ENCODE measurements at places on chromosomes 1 and 21. TPM values are rescaled to one million over a fixed set of nuclear protein-coding genes. Genes with fewer than 3 reads are reported as not detected.

TCHHL1 gene
- not detected for total RNA-seq

DNA sequence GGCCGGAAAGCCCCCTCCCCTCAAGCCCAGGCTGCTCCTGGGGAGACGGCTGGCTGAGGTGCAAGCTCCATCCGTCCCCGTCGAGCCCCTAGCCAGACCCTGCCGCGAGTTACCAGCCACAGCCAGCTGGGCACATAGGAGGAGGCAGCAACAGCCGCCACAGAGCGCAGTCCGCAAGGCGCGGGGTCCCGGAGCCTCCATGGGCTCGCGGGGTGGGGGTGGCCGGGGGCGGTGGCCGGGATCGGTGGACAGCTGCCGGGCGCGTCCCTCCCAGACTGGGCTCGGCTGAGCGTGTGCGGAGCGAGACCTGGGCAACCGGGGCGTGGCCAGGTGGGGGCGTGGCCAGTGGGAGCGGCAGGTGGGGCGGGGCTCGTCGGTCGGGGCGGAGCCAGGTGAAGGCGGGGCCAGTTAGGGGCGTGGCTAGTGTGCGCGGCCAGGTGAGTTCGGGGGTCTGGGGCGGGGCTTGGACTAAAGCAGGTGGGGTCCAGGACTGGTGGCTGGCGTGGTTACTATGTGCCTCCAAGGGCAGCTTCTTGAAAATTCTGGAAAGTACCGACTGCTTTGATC is at the start of gene CD164L2:
TSS of gene CD164L2 (minus strand) at position 295 of the 567 bp plus-strand sequence. CDS start at position 201, 94 bp downstream.
- H3K4me1 ChIP-seq, result no peaks in the 10 kb centered on the region
- H3K4me3 ChIP-seq, result no peak within 1 kb of the TSS
- peaks cover 12% of the 10 kb centered on the region for H3K27me3 ChIP-seq
- peak; percentile 48 for DNase-seq
- H3K36me3 ChIP-seq, result no peaks in the 10 kb centered on the region

- H3K27me3 ChIP-seq, result peaks cover under 1% of the 10 kb centered on the region
- H3K36me3 ChIP-seq, result no peaks in the 10 kb centered on the region
- no peak for DNase-seq
- no peak overlapping the region for H3K27ac ChIP-seq
These were observed 7.4 kb downstream of the PTPRF start for GRCh38 chr1:43538143-43538487.

- no peak for DNase-seq
- H3K27ac ChIP-seq, result no peak overlapping the region
- no peaks in the 10 kb centered on the region for H3K27me3 ChIP-seq
These were observed 4.6 kb downstream of the SNX27 start for GRCh38 chr1:151616505-151616849.

DNA sequence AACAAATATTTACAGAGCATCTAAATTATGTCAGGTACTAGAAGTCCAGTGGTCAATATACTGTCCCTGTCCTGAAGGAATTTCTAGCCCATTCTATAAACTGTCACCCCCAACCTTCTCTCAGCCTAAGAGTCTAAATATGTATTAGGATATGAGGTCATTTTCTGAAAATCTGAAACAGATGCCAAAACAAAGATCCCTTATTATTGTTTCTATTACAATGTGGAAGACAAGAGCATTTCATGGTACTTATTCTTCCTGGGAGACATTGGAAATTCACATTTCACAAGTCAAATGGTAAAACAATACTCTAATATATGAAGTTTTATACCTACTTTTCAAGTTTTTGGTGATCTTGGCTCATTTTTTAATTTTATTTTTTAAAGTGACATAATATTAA is 2.6 kb downstream of the CLCA1 start:
- H3K27me3 ChIP-seq, result peaks cover 6% of the 10 kb centered on the region
- H3K4me1 ChIP-seq, result peaks cover 2% of the 10 kb centered on the region
- DNase-seq, result no peak
- H3K36me3 ChIP-seq, result no peaks in the 10 kb centered on the region
- no peak overlapping the region for H3K4me3 ChIP-seq

CBR3 gene
- 9.7 TPM for total RNA-seq

- peaks cover 7% of the 10 kb centered on the region for H3K36me3 ChIP-seq
- peaks cover 35% of the 10 kb centered on the region for H3K4me1 ChIP-seq
- DNase-seq, result no peak
These were observed 28.8 kb upstream of the PPP2R5A start for GRCh38 chr1:212256369-212256768.

- DNase-seq, result no peak
- no peaks in the 10 kb centered on the region for H3K36me3 ChIP-seq
- H3K27ac ChIP-seq, result no peak overlapping the region
- no peaks in the 10 kb centered on the region for H3K4me1 ChIP-seq
- no peak overlapping the region for H3K4me3 ChIP-seq
These were observed 63.1 kb downstream of the PTPRU start for GRCh38 chr1:29299446-29299845.

TNFRSF8 gene
- total RNA-seq, result 2.6 TPM

DNA sequence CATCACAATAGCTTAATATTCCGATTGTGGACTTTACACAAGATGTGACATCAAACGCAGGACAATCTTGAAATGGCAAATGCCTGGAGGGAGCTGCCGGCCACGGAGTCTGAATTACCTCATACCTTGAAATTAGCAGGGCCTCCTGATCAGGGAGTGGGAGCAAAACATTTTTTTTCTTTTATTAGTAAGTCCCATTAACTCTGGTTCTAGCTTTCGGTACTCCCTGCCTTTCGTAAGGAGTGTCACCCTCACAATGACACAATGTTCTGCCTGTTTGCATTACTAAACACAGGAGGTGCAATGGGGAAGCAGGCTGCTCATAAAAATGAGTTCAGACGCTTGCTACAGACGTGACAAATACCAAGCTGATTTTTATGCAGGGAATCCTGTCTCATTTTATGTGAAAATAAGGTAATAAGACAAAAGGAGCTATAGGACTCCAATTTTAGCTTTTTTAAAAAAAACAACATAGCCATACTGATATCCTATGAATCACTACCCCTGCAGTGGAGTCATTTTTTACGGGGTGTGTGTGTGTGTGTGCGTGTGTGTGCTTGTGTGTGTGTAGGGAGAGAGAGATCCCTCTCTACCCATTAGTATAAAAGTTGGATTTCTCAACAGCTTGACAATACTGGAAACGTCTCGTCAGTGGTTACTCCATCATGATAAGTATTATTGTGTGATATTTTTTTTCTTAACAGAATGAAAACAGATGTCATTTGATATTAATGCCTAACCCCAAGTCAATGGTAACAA is 205.1 kb upstream of the RUNX1 start:
- H3K36me3 ChIP-seq, result peaks cover 6% of the 10 kb centered on the region
- H3K27ac ChIP-seq, result no peak overlapping the region
- H3K4me3 ChIP-seq, result no peak overlapping the region
- no peak for DNase-seq
- no peaks in the 10 kb centered on the region for H3K27me3 ChIP-seq

DNA sequence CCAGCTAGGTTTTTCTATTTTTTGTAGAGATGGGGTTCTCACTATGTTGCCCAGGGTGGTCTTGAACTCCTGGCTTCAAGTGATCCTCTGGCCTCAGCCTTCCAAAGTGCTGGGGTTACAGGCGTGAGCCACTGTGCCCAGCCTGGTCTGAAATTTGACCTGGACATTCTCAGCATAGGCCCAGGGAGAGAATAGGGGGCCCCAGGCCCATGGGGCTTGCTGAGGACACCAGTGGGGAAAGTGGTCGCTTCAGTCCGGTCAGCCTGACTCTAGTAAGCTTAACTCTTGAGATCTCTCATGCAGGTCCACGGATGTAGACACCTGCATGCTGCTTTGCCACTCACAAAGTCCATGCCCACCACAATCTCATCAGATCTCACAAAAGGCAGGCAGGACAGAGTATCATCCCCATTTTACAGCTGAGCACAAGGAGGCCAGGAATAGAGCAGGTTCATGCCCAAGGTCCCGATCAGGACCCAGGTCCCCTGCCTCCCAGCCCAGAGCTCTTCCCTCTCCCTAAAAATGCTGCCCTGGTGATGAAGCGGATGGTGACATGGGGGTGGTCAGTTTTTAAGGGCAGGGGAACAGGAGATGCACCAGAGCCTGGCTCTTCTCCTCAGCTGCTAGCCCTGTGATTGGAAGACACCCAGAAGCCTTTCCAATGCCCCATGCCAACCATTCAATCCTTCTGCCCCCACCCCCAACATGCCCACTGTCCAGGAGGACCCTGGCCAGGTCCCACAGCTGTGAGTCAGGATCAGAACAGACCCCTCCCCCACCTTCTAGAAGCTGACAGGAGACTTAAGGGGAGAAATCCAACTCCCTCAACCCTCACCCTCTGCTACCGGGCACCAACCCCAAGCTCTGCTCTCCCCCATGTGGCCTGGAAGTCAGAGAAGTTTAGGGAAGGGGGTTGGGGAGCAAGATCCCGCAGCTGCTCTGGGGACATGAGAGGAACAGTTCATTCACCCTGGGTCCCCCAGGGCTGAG is 1.8 kb downstream of the FHL3 start:
- H3K4me1 ChIP-seq, result peaks cover 37% of the 10 kb centered on the region
- DNase-seq, result no peak
- peak overlapping the region; percentile 90 for H3K4me3 ChIP-seq
- peak overlapping the region; percentile 87 for H3K27ac ChIP-seq
- peaks cover 20% of the 10 kb centered on the region for H3K36me3 ChIP-seq
- no peaks in the 10 kb centered on the region for H3K27me3 ChIP-seq

- no peaks in the 10 kb centered on the region for H3K4me1 ChIP-seq
- no peak overlapping the region for H3K4me3 ChIP-seq
- peaks cover 3% of the 10 kb centered on the region for H3K27me3 ChIP-seq
- no peak overlapping the region for H3K27ac ChIP-seq
- DNase-seq, result no peak
These were observed 77.4 kb downstream of the HLX start for GRCh38 chr1:220956501-220957232.

STK40 gene
- 43.1 TPM for total RNA-seq

SLFNL1 gene
- total RNA-seq, result 0.08 TPM

TCEA3 gene
- 6.3 TPM for total RNA-seq

DNA sequence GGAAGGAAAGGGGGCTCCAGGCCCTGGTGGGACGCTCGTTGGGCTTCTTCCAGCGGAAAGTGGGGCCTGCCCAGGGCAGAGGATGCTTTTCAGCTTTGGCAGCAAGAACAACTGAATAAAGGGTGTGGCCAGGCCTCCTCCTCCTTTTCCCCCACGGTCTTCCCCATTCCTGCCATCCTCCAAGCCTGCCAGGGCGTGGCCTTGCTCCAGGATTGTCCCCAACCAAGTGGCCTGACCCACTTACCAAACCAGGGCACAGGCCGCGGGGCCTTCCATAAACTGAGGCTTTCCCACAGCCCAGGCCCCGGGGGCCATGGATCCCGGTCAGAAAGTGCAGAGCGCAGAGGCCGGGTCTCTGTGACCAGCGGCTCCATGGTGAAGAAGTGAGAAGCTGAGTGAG is 33.6 kb downstream of the CASZ1 start:
- no peaks in the 10 kb centered on the region for H3K36me3 ChIP-seq
- H3K4me1 ChIP-seq, result no peaks in the 10 kb centered on the region
- no peak overlapping the region for H3K27ac ChIP-seq
- H3K4me3 ChIP-seq, result no peak overlapping the region

DNA sequence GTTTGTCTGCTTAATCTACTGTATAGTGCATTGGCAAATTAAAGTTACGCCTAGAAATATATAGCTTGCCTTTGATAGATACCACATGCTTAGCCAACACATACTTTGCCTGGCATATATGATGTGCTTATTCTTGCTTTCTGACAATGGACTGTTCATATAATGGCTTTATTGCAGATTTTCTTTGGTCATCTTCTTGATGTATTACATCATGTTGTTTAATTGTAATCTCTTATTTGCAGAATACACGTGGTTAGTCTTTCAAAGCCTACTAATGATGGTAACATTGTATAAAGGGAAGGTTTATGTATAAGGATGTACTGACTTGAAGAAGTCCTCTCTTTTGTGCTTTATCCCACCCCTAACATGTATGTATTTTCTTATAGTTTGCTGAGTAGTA is 201.5 kb downstream of the PDE4B start:
- no peaks in the 10 kb centered on the region for H3K36me3 ChIP-seq
- no peaks in the 10 kb centered on the region for H3K4me1 ChIP-seq
- no peak overlapping the region for H3K4me3 ChIP-seq
- no peak for DNase-seq
- H3K27me3 ChIP-seq, result peaks cover 15% of the 10 kb centered on the region

All from activated naive CD8-positive, alpha-beta T cell treated with anti-CD3 and anti-CD28 coated beads for 36 hours (primary cell).